Right lobe of liver (tissue), 6 donors: ENCODE measurements at places on chromosomes 7 and 10. TPM values are rescaled to one million over a fixed set of nuclear protein-coding genes. Genes with fewer than 3 reads are reported as not detected.

GRCh38 chr7:18570890-18571478, 75.4 kb downstream of the HDAC9 start:
- DNase-seq: no peak
- H3K27ac ChIP-seq: no peak overlapping the region

DNA sequence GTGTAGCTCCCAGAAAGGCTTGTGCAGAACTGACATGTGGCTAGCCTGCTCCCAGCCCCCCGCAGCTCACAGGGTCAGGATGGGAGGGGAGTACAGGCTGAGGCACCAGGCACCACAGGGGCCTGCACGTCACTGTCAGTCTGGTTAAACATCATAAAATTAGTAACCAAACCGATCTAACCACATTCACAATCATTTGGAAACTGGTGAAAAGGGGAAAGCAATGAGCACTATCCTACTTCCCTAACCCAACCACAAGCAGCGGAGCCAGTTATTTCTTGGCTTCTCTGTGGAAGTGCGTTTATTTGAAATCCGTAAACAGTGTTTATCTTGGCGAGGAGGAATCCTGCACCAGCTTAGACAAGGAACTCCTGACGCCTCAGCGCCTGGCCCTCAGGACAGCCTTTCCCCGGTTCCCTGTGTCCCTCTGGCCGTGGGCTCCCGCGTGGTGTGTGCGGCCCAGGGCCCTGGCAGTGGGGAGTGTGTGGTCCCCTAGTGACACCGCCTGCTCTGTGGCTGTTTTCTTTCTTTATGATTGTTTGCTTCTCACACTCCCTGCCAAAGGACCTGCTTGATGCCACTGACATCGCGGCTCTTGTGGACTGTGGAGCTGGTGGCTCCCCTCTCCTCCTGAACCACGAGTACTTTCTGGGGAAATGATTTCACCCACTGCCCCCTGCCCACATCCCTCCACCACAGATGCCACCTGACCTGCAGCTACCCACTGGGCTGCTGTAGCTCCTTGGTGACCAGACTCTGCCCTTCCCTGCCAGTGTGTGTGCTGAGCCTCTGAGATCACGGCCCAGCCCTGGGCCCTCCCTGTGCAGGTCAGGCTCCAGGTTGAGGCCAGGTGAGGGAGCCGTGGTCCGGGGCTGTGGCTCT, 38.0 kb downstream of the INPP5A start:
- H3K36me3 ChIP-seq: no peaks in the 10 kb centered on the region
- H3K27me3 ChIP-seq: no peaks in the 10 kb centered on the region
- no peak overlapping the region for H3K4me3 ChIP-seq
- no peak overlapping the region for H3K27ac ChIP-seq
- H3K4me1 ChIP-seq: peaks cover 34% of the 10 kb centered on the region

DNA sequence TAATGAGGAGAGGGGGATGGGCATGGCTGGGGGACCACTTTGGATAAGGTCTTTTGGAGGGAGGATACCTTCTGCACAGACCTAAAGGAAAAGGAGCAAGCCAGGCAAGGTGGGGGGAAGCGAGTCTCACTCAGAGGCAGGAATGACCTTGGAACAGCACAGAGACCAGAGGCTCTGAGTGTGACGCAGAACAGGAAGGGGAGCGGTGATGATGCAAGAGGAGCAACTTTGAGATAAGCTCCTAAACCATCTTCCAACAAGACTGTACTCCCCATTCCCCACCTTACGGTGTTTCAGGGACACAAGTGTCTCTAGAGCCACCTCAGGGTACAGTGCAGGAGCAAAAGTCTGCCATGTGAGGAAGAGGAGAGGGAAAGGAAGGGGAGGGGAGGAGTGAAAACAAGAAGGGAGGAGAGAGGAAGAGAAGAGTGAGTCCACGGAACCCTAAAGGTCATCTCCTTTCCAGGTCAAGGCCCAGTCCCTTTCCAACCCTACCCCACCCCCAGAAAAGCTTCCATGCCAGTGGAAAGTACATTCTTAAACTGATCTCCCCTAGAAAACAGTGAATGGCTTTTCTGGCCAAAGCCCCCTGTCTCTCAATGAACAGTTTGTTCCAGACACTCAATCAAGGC, 54.1 kb downstream of the JAZF1 start:
- H3K27me3 ChIP-seq: no peaks in the 10 kb centered on the region
- no peak overlapping the region for H3K4me3 ChIP-seq
- DNase-seq: no peak
- H3K4me1 ChIP-seq: no peaks in the 10 kb centered on the region
- H3K27ac ChIP-seq: no peak overlapping the region
- no peaks in the 10 kb centered on the region for H3K36me3 ChIP-seq

GRCh38 chr7:45696476-45696875, 122.3 kb downstream of the ADCY1 start:
- H3K27ac ChIP-seq: peak overlapping the region; percentile 8
- H3K4me3 ChIP-seq: no peak overlapping the region
- no peaks in the 10 kb centered on the region for H3K36me3 ChIP-seq
- H3K27me3 ChIP-seq: no peaks in the 10 kb centered on the region

DNA sequence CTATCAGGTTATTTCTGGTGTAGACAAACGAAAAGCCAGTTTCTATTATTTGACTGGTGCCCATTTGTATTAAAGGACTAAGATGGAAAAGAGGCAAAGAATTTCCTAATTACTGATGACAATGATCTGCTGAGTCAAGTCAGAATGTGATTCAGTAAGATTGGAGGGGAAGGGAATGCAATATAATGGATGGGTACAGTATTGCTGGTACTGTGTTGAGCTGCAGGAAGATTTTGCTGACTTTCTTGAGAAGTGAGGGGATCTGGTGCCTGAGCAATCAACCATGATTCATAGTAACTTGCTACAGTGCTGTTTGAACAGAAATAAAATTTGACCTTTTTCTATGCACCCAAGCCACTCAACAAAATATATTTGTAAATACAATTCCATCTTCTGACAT, 139.1 kb upstream of the RHEB start:
- no peaks in the 10 kb centered on the region for H3K4me1 ChIP-seq
- no peaks in the 10 kb centered on the region for H3K27me3 ChIP-seq
- no peaks in the 10 kb centered on the region for H3K36me3 ChIP-seq
- no peak for DNase-seq

DNA sequence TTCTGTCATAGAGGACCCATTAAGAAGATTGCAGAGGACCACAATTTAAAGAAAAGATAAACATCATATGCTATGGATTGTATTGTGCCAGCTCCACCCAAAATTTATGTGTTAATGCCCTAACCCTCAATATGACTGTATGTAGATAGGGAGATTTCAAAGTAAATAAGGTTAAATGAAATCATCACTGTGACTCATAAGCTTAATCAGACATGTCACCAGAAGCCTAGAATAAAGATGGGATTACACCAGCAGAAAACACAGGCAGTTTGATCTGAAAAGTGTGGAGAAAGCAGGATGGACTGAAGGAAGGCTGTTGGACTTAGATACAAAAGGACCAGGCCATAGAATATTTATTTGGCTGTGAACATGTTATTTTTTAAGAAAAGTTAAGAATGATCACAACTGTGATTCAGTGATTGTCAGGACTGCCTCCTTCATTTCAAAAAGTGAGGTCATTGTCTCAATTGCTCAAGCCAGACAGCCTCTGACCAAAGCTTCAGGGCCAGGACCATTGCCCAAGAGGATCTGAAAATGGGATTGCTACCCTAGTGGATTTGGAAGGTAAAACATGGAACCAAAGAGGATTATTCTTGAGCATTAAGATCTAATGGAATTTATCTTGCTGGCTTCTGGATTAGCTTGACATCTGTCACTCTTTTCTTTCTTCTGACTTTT, 270.8 kb upstream of the POM121L12 start:
- no peak for DNase-seq
- no peaks in the 10 kb centered on the region for H3K27me3 ChIP-seq
- H3K4me1 ChIP-seq: no peaks in the 10 kb centered on the region
- H3K27ac ChIP-seq: no peak overlapping the region

- H3K27me3 ChIP-seq: no peaks in the 10 kb centered on the region
- H3K4me1 ChIP-seq: no peaks in the 10 kb centered on the region
- no peak for DNase-seq
- no peak overlapping the region for H3K27ac ChIP-seq
- H3K36me3 ChIP-seq: no peaks in the 10 kb centered on the region
- H3K4me3 ChIP-seq: no peak overlapping the region
Measured at GRCh38 chr7:14065286-14065685, 75.8 kb upstream of the ETV1 start.

The ANXA8L1 gene
- 1.2 TPM for total RNA-seq
